ENCODE measurements at places on chromosomes 2 and 18. TPM values are rescaled to one million over a fixed set of nuclear protein-coding genes. Genes with fewer than 3 reads are reported as not detected.

DNA sequence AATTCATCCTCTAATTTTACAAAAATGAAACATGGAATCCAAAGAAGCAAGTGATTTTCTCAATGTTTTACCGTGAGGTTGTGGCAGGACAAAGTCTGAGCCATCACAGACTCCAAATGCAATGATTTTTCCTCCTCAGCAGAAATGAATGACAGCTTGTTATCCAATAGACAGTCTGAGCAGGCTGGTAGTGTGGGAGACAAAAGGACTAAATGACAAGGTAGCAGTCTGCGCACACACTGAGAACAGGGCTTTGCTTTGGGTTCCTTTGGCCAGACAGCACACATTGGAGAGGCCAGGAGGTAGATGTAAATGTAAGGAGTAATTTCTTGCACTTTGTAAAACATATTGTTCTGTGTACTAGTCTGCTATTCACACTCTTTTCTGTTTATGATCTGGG lies 50.3 kb upstream of the RGPD4 start:
- no peak for DNase-seq

DNA sequence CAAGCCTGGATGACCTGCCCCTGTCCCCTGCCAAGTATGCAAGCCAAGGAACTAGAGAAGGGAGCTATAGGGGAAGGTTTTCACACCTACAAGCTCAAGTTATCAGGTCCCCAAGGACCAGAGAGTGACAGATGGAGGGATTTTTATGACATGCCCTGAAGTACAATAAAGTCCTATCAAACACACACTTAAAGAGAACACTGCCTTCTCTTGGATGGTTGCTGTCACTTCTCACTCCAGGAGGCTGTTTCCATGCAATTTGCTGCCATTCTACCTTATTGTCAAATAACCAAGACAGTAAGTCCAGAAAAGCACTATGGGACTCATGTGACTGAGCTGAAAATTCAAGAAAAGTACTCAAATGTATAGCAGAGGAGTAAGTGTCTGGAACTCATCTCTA lies 76.6 kb upstream of the DDX18 start:
- DNase-seq = no peak

DNA sequence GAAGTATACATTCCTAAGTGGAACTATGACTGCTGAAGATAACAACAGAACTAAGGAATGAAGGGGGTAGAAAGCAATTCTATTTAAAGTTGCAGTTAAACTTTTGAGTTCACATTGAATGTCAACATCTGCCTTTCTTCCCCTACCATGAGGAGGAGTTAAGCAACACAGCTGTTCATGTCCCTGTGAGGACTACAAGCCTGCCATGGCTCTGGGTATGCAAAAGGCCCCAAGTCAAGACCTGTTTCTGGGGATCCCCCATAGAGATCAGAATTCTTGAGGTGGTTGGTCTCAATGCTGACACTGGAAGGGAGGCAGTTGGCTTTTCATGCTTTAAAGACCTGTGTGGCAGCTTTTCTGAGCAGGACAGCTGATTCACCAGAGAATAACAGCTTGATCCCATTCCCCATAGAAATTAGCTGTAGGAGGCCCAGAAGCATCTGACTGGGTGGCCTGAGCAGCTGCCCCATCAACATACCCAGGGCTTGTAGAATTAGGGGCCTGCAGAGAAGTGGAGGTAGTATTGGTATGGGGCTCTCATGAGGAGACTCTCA lies 131.0 kb downstream of the SETBP1 start:
- DNase-seq = no peak

- DNase-seq = no peak
Measured at GRCh38 chr2:193561054-193561453, 1366.3 kb upstream of the TMEFF2 start.

- DNase-seq = no peak
Measured at GRCh38 chr2:222283634-222284033, 15.2 kb downstream of the PAX3 start.

GRCh38 chr2:3149441-3150217 lies 228.0 kb downstream of the EIPR1 start:
- DNase-seq = no peak

DNA sequence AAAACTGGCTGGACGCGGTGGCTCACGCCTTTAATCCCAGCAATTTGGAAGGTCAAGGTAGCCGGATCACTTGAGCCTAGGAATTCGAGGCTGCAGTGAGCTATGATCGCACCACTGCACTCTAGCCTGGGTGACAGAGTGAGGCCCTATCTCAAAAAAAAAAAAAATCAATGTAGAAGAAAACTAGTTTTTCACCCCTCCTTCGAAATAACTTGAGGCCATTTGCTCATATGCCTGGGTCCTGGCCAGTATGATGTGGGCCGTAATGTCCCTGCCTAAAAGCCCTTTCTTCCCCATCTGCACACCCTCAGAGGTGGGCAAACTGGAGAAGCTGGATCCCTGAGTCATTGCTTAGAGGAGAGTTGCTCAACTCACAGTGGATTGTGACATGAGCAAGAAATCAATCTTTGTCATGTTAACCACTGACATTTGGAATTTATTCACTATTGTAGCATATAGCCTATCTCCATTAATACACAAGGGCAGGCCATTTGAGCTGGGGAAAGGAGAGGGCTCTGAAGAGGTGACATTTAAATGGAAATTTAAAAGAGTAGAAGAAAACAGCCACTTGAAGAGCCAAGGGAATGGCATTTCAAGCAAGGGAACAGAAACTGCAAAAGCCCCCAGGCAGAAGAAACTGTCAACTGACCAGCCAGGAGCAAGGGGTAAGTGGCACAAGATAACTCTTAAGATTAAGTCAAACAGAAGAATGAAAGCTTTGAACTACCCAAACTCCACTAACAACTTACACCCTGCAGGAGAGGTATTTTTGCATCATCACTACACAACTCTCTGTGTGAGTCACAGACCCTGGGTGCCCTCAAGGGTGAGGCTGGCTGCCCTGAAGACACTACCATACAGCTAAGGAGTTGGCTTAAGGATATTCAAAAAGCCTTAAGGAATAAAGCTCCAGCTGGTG lies 7.6 kb upstream of the METTL21A start:
- DNase-seq = peak; percentile 48

DNA sequence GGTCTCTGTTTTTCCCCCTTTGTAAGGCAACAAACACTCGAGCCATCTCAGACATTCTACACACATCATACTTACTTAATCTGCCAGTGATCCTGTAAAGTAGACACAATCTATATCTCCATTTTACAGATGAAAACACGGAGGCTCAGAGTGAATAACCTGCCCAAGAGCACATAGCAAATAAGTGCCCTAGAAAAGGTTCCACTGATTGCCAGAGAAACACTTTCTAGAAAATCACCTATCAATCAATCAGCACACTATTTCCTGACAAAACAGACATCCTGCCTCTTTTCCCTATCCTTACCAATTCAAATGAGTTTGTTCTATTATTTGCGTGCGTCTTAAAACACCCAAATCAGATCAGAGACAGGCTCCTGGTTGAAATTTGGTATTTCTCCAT lies 23.9 kb downstream of the SLC66A3 start:
- no peak for DNase-seq

- no peak for DNase-seq
Measured at GRCh38 chr2:118274841-118275510, 186.7 kb downstream of the INSIG2 start.

- DNase-seq = peak; percentile 73
Measured at GRCh38 chr2:8539743-8540551, 141.9 kb upstream of the ID2 start.

DNA sequence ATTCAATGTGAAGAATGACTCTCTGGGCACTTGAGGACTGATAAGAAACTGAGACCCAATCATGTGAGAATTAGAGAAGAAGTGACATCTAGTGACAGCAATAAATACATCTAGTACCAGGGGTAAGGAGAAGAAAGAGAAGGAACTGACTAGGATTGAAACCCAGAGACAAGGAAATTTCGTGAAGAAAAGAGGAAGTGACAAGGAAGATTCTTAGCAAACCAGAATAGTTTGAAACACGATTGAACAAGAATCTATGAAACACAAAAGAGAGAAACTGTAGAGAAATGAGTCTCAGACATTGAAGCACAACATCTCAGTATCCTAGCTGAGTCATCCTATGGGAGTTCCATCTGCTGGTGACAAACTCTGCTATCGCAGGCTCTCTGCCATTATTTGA lies 571.9 kb upstream of the PKDCC start:
- DNase-seq = no peak

GRCh38 chr2:196961889-196962288 lies 35.4 kb upstream of the PGAP1 start:
- DNase-seq = no peak

GRCh38 chr2:40401896-40402295 lies 50.0 kb downstream of the SLC8A1 start:
- no peak for DNase-seq

GRCh38 chr18:6666012-6666685 lies 63.4 kb upstream of the ARHGAP28 start:
- DNase-seq = no peak

- DNase-seq = no peak
Measured at GRCh38 chr18:49094136-49094535, 143.4 kb upstream of the SMAD7 start.

DNA sequence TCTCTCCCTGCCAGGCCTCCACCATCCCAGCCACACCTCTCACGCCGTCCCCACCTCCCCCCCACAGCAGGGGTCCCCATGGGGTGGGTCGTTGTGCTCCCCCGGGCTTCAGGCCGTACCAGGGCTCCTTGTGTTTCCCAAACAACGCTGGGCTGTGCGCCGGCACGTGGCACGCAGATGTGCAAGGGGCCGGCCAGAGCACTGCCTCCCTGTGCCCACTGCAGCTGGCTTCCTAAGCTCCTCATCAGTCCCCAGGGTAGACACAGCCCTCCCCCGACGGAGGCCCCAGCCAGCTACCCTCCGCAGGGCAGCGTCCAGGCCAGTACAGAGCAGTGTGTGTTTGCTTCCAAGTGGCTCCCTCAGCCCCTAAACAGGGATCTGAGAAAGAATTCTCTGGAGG lies 34.0 kb downstream of the BIN1 start:
- no peak for DNase-seq

GRCh38 chr2:216743781-216744180 lies 48.4 kb upstream of the IGFBP5 start:
- no peak for DNase-seq

DNA sequence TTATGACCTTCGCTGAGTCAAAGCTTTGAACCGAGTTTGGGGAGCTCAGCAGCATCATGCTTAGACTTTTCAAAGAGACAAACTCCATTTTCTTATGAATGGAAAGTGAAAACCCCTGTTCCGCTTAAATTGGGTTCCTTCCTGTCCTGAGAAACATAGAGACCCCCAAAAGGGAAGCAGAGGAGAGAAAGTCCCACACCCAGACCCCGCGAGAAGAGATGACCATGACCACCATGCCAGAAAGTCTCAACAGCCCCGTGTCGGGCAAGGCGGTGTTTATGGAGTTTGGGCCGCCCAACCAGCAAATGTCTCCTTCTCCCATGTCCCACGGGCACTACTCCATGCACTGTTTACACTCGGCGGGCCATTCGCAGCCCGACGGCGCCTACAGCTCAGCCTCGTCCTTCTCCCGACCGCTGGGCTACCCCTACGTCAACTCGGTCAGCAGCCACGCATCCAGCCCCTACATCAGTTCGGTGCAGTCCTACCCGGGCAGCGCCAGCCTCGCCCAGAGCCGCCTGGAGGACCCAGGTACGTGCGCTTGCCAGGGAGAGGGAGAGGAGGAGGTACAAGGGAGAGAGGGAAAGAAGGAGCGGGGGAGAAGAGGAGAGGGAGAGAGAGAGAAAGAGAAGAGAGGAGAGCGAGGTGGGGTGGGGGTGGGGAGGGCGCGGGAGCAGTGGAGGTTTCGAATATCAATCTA lies at the start of gene DLX1:
TSS of gene DLX1 (plus strand) at position 48 of the 700 bp plus-strand sequence. CDS start at position 219, 171 bp downstream.
- no peak for DNase-seq

DNA sequence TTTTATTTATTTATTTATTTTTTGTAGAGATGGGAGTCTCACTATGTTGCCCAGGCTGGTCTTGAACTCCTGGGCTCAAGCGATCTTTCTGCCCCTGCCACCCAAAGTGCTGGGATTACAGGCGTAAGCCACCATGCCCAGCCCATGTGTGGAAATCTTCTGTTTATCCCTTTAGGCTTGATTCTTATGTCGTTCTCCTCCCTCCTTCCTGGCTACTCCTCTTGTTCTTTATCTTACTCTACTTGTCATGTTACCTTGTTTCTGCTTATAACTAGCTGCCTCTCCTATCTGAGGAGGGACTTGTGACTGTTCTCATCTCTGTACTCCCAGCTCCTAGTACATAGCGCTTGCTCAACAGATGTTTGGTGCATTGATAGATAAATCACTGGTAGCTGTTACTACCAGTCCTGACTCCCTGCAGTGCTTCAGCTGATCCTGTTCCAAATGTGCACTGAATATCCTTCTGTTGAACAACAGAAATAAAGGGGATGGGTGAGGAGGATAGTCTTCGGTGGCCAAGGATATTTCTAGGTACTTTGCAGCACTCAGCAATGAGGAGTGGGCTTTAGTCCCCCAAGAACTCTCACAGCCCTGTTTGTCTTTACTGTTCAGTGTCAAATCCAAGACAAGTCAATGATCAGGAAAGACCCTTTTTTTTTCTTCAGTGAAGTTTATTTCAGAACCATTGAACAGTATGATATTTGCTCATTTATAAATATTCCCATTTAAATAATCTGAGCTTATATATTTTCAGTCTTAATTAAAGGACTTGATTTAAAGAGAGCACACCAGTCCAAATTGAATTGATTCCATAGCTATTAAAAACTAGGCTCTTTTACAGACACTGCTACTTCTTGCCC lies 7.2 kb downstream of the IL1B start:
- no peak for DNase-seq

GRCh38 chr2:105683011-105683492 lies 61.7 kb upstream of the NCK2 start:
- DNase-seq = no peak

DNA sequence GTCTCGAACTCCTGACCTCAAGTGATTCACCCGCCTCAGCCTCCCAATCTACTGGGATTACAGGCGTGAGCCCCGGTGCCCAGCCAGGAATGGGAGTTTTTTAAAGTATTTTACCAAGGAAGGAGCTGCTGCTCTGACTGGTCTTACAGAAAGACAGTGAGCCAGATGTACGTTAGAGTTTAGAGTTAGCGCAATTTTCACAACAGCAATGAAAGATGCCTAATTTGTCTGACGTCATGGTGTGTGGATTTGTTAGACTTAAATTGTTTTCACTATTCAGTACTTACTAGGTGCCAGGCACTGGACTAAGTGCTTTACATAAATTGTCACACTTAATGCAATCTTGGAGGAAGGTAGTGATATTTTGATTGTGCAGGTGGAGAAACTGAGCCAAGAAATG lies 12.4 kb upstream of the RPL37A start:
- no peak for DNase-seq

GRCh38 chr2:215611609-215612386 lies 175.9 kb upstream of the FN1 start:
- DNase-seq = no peak

GRCh38 chr2:16655445-16655837 lies 10.2 kb downstream of the CYRIA start:
- DNase-seq = no peak

The GDF7 gene
- 0.62 TPM for total RNA-seq

The CFAP53 gene
- 3.7 TPM for total RNA-seq

The FAM124B gene
- total RNA-seq = 4.8 TPM

The ST6GAL2 gene
- total RNA-seq = 0.92 TPM

The C2orf80 gene
- total RNA-seq = not detected

The CCDC141 gene
- 40.5 TPM for total RNA-seq

The KLHL41 gene
- 0.68 TPM for total RNA-seq

The RBM43 gene
- total RNA-seq = 10.4 TPM

The LRATD1 gene
- total RNA-seq = 8.0 TPM

All from lower lobe of right lung (tissue), 2 donors.